ENCODE measurements at places on chromosomes 1 and 21. TPM values are rescaled to one million over a fixed set of nuclear protein-coding genes. Genes with fewer than 3 reads are reported as not detected.

LYPD8 gene
- total RNA-seq: 0.56 TPM

SPATA6 gene
- total RNA-seq: 13.4 TPM

DNAJC28 gene
- total RNA-seq: 0.37 TPM

GBP6 gene
- total RNA-seq: not detected

INSRR gene
- not detected for total RNA-seq

OPRD1 gene
- total RNA-seq: 6.9 TPM

CFHR1 gene
- total RNA-seq: 0.58 TPM

SMPDL3B gene
- 0.19 TPM for total RNA-seq

SLC19A2 gene
- total RNA-seq: 11.1 TPM

TPR gene
- 102 TPM for total RNA-seq

TMEM81 gene
- total RNA-seq: 1.8 TPM

CENPF gene
- 172 TPM for total RNA-seq

FCAMR gene
- not detected for total RNA-seq

DENND2C gene
- total RNA-seq: 0.98 TPM

SLC2A5 gene
- not detected for total RNA-seq

SIK1 gene
- total RNA-seq: 2.5 TPM

VPS26C gene
- 35.7 TPM for total RNA-seq

Data from A375 (cell line).